ENCODE measurements at places on chromosomes 3 and 15.

DNA sequence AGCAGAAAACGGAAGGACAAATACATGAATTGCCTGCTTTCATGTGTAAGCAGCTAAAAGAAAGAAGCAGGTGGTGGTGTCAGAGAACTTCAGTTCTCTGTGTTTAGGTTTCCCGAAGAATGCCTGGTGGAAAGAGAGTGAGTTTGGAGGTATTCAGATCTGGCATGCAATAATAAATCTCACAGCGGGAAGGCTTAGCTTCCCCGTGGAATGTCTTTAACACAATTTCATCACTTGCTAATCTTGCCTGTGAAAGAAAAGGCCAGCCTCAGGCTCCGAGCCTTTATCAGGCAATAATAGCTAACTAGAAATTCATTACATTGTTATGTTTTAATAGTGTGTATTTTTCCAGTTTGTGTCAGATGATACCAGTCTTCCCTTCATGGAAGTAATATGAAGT, 220.3 kb downstream of the PDZRN3 start:
- no peak for DNase-seq

DNA sequence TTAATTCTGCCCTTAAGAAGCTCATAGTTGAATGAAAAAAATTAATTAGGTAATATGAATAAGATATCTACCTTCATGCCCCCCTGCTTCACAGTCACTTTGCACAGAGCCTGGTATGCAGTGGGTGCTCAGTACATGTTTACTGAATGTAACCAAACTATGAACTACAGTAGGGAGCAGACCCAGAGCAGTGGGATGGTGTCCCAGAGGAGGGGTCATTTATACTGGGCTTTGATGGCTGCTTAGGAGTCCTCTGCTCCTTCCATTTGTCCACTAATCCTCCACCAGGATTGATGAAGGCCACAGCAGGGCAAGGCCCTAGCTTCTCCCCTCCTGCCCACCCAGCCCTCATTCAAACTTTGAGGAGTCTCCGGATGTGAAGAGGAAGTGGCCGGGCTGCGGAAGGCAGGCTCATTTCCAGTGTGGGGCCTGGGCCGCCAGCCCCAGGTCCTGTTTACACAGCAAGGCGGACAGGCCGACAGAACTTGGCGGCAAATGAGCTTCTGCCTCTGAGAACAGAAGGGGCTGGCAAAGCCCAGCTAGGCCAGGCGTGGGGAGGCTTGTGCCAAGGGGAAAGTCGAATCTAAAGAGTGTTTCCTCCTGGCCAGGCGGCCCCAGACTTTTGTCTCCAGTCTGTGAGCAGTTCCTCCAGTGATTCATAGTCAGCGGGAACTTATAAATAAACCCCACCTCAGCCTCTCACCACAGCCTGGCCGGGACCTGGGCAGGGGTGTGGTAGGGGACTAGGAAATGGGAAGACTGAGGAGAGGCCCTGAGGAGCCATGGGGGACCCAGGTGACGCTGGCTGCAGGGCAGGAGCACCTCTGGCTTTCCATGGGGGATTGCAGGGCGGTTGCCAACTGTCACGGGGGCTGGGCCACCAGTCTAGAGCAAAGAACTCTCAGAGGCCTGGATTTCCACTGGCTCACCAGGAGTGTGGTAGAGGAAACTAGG, 51.6 kb upstream of the LCTL start:
- no peak for DNase-seq

GRCh38 chr3:52774901-52775864, 2.2 kb upstream of the ITIH1 start:
- no peak for DNase-seq

GRCh38 chr3:188358787-188359493, 205.0 kb downstream of the LPP start:
- DNase-seq = no peak

- DNase-seq = no peak
Measured at GRCh38 chr3:186683979-186684378, 18.2 kb downstream of the HRG start.

DNA sequence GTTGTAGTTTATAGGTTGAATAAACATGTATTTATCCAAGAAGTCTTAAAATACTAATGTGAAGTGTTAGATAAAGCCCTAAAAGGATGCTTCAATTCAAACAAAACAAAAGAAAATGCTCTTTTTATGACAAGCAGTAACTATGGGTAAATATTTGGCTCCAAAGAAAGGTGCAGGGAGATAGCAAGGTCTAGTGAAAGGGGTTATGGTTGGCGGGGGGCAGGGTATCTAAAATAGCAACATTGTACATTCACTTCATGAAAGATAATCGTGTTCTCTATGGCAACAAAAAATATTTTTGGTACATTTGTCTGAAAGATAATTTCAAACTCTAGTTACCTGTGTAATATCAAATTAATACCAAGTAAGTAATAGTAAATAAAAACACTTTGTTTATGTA, 149.5 kb downstream of the FGF12 start:
- DNase-seq = no peak

GRCh38 chr3:139894643-139894989, 40.4 kb upstream of the CLSTN2 start:
- no peak for DNase-seq

DNA sequence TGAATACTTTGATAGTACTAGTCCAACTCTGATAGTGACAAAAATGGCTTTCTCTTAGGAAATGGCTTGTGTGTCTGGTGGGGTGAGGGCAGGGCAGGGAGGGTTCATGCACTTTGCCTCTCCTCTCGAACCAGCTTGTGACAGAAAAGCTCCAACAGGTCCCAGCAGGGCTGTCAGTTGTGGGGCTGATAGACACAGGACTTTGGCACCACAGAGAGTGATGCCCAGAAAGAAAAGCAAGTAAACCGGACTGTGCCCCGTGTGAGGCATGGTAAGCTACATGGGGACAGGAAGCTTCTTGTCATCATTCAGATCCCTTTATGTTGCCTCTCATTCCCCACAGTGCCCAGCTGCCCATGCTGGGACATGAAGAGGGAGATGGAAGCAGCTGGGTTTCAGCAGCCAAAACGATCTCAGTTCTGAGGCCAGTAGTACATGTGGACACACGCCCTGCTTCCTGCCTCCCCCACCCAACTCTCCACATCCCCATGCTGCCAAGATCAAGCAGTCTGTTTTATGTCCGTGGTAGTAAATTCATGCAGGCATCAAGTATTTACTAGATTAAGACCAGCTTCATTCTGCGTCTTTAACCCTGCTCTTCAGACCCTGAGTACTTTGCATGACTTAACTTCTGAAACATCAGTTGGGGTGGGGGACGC, 29.7 kb upstream of the LIPC start:
- no peak for DNase-seq

- DNase-seq = no peak
Measured at GRCh38 chr3:143526011-143526545, 322.2 kb downstream of the SLC9A9 start.

DNA sequence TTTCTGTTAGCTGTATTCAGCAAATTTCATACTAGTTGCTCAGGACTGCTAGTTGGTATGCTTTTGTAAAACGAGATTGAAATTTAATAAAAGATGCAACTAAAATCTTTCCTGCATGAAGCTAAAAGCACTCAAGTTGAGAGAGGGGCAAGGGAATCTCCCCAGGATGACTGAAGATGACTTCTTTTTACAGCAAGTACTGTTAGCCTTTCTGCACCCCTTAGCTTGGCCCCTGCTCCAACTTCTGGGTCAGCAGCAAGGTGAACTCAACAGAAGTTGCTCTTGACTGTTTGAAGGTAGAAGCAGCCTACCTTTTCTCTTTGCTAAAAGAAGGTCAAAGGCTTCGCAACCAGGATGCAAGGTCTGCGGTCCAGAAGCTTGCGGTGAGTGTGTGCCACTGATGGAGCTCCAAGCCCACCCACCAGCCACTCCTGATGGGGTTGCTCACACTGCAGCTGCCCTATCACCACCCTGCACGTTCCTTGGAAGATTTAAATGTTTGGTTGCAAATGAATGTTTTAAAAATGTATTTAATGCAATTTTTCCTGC, 32.5 kb downstream of the NME9 start:
- no peak for DNase-seq

Measured in caudate nucleus (tissue), 63 donors.